Calu3 (cell line): ENCODE measurements at places on chromosomes 3 and 15. TPM values are rescaled to one million over a fixed set of nuclear protein-coding genes. Genes with fewer than 3 reads are reported as not detected.

GRCh38 chr3:116339441-116340028 is 105.8 kb downstream of the LSAMP start:
- H3K27me3 ChIP-seq: no peaks in the 10 kb centered on the region
- H3K27ac ChIP-seq: no peak overlapping the region
- H3K36me3 ChIP-seq: no peaks in the 10 kb centered on the region
- H3K4me3 ChIP-seq: no peak overlapping the region
- no peak for DNase-seq
- peaks cover 18% of the 10 kb centered on the region for H3K4me1 ChIP-seq

GRCh38 chr15:98727115-98728040 is 79.0 kb downstream of the IGF1R start:
- peaks cover 17% of the 10 kb centered on the region for H3K36me3 ChIP-seq
- no peaks in the 10 kb centered on the region for H3K27me3 ChIP-seq

DNA sequence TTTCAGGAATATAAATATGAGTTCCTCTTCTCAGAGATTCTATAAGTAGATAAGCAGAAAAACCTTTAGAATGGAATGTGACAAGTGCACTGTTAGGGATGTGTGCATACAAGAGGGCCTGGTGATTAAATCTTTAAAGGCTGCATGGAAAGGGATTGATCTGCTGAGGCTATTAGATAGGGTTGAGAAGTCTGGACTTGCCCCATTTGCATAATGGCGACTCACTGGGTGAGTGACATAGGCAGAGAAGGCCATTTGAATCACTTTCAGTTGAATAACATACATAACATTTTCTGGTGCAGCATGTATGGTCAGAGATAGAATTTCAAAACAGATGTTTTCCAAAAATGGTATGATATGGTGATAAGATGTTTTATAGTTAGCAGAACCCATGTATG is 156.9 kb downstream of the ZNF621 start:
- DNase-seq: no peak
- H3K36me3 ChIP-seq: no peaks in the 10 kb centered on the region
- H3K4me3 ChIP-seq: no peak overlapping the region
- no peak overlapping the region for H3K27ac ChIP-seq
- H3K27me3 ChIP-seq: no peaks in the 10 kb centered on the region

DNA sequence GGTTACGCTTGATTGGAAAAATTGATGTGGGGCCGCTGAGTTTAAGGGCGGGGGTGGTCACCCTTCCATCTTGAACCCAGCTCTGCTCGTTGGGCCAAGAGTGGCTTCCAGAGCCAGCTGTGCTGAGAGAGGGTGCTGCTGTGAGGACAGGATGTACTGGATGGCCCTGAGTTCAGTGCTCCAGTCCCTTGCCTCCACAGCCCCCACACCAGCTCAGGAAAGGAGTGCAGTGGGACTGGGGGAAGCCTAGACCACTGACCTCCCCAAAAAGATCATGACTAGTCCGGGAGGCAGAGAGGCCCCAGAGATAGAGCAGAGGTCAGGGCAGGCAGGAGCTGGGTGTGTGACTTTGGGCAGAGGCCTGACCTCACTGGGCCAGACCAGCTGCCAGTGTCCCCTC is 4.0 kb upstream of the PTH1R start:
- no peak overlapping the region for H3K4me3 ChIP-seq
- no peak overlapping the region for H3K27ac ChIP-seq
- DNase-seq: no peak
- H3K36me3 ChIP-seq: no peaks in the 10 kb centered on the region

- no peaks in the 10 kb centered on the region for H3K36me3 ChIP-seq
- H3K27me3 ChIP-seq: peaks cover 7% of the 10 kb centered on the region
- H3K27ac ChIP-seq: no peak overlapping the region
- DNase-seq: no peak
These were observed 60.2 kb upstream of the ABHD2 start for GRCh38 chr15:89028036-89028435.

DNA sequence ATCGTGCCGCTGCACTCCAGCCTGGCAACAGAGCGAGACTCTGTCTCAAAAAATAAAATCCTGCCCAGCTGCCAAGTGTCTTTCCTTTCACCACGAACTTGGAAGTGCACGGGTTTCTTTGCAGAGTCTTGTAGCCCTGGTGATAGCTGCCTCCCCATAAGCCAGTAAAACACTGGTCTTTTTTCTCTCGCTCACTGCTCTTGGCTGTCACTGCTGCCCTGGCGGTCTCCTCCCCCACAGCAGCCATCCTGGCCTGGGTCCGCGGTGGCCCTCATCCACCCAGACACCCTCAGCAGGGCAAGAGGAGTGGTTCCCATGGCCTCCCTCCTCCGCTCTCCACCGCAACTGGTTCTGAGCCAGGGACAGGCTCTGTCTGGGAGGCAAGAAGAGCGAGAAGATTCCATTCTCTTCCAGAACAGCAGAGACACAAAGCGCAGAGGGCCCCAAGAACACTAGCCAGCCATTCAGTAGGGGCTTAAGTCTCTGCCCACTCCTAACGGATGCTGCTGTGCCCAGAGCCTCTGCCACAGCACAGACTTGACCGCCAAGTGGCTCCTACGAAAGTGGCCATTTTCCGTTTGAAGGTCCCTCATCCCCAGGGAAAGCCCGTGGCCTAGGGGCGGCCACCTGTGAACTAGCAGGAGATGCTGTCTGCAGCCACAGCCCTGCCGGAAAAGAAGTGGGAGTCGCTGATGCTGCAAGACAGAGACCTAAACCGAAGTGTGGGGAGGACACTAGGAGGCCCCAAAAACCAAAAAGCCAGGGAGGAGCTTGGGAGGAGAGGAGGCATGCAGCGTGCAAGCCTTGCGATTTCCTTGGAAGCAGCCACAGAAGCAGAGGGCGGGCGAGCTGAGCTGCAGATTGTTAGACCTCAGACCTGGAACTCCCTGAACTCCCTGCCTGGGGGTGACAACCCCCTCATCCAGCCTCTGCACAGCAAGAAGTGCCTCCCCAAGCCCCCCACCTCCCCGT is 44.1 kb downstream of the KLHL25 start:
- no peak overlapping the region for H3K4me3 ChIP-seq
- H3K36me3 ChIP-seq: peaks cover 66% of the 10 kb centered on the region
- no peaks in the 10 kb centered on the region for H3K4me1 ChIP-seq
- H3K27me3 ChIP-seq: no peaks in the 10 kb centered on the region

- no peak for DNase-seq
- H3K36me3 ChIP-seq: no peaks in the 10 kb centered on the region
- no peak overlapping the region for H3K4me3 ChIP-seq
- peaks cover 8% of the 10 kb centered on the region for H3K4me1 ChIP-seq
- no peaks in the 10 kb centered on the region for H3K27me3 ChIP-seq
These were observed 197.3 kb upstream of the HES1 start for GRCh38 chr3:193938613-193939012.

DNA sequence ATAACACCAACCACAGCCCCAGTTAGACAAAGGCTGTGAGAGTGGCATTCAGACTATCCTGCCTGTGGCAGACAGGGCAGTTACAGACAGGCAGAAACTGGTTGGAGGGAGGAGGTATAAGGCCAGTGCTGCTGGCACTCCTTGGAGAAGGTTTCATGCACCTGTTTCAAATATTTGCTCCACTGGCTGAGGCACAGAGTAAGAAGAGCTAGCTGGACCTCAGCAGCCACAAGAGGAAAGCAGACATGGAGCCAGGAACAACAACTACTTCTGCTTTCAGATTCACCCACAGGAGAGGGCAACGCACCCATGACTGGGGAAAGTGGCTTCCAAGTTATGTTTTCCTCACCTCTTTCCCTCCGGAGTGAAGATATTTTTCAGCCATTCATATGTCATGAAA is 11.5 kb upstream of the PRKAR2A start:
- H3K4me1 ChIP-seq: no peaks in the 10 kb centered on the region
- no peak overlapping the region for H3K27ac ChIP-seq
- H3K36me3 ChIP-seq: no peaks in the 10 kb centered on the region

DNA sequence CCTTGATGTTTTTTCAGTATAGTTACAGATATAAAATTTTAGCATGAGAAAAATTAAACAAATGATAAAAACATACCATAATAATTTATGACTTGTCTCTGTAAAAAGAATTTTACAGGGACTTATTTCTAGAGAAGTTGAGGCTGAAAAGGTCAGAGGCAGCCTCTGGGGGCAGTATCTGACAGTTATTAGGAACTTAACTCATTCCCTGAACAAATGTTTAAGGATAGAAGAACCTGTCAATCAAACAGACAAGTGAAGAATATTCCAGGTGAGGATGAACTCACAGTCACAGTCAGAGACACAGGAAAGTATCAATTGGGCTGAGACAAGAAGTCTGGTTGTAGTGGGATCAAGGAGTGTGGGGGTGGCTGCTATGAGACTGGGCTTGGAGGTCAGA is 7.3 kb downstream of the MYLK start:
- no peak overlapping the region for H3K4me3 ChIP-seq
- H3K4me1 ChIP-seq: peaks cover 5% of the 10 kb centered on the region
- H3K36me3 ChIP-seq: no peaks in the 10 kb centered on the region
- H3K27me3 ChIP-seq: no peaks in the 10 kb centered on the region
- DNase-seq: no peak

GRCh38 chr15:65421360-65422215 is 1.2 kb downstream of the IGDCC4 start:
- H3K27ac ChIP-seq: no peak overlapping the region
- H3K27me3 ChIP-seq: peaks cover 96% of the 10 kb centered on the region
- H3K4me1 ChIP-seq: peaks cover 37% of the 10 kb centered on the region
- DNase-seq: no peak
- peaks cover 17% of the 10 kb centered on the region for H3K36me3 ChIP-seq

GRCh38 chr3:12170207-12170606 is 11.5 kb upstream of the TIMP4 start:
- H3K27me3 ChIP-seq: peaks cover 28% of the 10 kb centered on the region
- no peak for DNase-seq
- H3K36me3 ChIP-seq: no peaks in the 10 kb centered on the region
- H3K27ac ChIP-seq: no peak overlapping the region

DNA sequence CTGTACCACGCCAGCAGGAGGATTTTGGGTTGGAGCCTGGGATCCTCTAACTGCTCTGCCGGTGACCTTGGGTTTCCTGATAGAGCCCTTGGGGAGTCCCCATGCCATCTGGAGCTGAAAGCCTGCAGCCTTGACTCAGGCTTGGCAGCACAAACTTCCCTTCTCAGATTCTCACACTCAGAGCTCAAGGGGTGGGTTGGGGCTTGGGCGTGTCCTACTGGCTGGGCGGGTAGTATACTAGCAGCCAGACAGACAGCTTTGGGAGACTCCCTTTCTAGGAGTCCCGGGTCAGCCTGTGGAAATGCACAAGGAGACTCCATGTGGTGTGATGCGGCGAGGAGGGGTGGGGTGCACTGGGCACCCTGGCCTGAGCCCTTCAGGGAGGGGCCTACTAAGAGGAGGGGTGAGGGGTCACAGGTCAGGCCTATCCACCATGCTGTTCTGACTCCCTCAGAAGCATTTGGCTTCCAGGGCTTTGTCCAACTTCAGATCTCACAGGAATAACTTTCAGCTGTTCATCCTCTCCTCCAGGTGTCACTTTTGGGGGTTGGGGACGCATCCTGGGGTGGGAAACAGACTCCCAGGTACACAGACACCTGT is 21.6 kb upstream of the PLXNA1 start:
- H3K4me3 ChIP-seq: no peak overlapping the region
- H3K27me3 ChIP-seq: no peaks in the 10 kb centered on the region
- H3K36me3 ChIP-seq: peaks cover 8% of the 10 kb centered on the region

- no peaks in the 10 kb centered on the region for H3K4me1 ChIP-seq
- no peak overlapping the region for H3K27ac ChIP-seq
- no peaks in the 10 kb centered on the region for H3K36me3 ChIP-seq
- H3K4me3 ChIP-seq: no peak overlapping the region
- H3K27me3 ChIP-seq: no peaks in the 10 kb centered on the region
These were observed 53.4 kb upstream of the LRIG1 start for GRCh38 chr3:66554178-66554577.

DNA sequence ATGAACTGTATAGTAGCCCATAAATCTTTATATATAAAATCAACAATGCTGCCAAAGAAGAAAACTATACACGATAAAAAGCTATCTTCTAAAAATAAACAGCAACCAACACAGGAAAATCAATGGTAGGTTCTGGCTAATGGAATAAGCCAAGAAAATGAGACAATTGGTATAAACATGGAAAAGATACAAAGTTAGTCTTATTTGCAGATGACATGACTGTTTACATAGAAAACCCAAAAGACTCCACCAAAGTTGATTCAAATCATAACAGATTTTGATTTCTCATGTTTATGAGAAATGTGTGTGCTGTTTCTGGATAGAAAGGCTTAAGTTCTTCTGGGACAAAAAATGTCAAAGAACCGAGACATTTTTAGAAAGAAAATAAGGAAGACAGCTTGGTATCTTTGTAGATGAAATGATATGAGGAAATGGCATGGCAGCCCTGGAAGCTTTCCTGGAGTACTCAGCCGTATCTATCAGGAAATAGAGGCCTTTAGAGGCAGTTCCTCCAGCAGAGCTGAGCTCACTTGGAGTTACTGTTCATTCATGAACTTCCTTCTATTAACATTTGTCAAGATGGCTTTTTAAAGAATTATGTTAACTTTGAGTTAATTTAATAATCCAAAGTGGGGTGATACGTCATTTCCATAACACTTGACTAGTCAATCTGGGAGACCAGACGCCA is 36.7 kb upstream of the VILL start:
- H3K27me3 ChIP-seq: no peaks in the 10 kb centered on the region
- H3K4me1 ChIP-seq: peaks cover 7% of the 10 kb centered on the region
- no peak for DNase-seq
- H3K27ac ChIP-seq: no peak overlapping the region
- no peak overlapping the region for H3K4me3 ChIP-seq

DNA sequence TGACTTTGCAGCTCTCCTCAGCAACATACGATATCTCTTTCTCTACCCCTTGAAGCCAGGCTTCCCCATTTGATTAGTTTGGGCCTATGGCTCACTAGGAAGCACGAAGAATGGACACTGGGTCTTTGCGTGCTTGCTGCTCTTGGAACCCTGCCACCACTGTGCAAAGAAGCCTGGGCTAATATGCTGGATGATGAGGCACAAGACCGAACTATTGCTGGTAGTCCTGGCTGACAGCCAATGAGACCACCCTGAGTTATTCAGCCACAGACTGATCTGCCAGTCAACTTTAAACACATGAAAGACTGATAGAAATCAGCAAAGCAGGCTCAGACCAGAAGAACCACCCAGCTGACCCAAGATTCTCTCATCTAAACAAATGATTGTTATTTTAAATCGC is 250.3 kb downstream of the CBLB start:
- no peaks in the 10 kb centered on the region for H3K27me3 ChIP-seq
- no peak for DNase-seq
- no peak overlapping the region for H3K4me3 ChIP-seq

GRCh38 chr3:16177962-16178627 is 3.6 kb downstream of the GALNT15 start:
- no peak overlapping the region for H3K4me3 ChIP-seq
- DNase-seq: peak; percentile 83
- peaks cover 34% of the 10 kb centered on the region for H3K27me3 ChIP-seq
- no peaks in the 10 kb centered on the region for H3K4me1 ChIP-seq
- H3K36me3 ChIP-seq: no peaks in the 10 kb centered on the region
- no peak overlapping the region for H3K27ac ChIP-seq

The DPPA4 gene
- total RNA-seq: not detected in 2 replicates

The LTF gene
- not detected in 2 replicates for total RNA-seq

The PCSK6 gene
- total RNA-seq: 4.0 and 5.1 TPM in 2 replicates

The HTR3C gene
- not detected in 2 replicates for total RNA-seq
